Keratinocyte (primary cell): ENCODE measurements at places on chromosomes 4 and X.

- DNase-seq: no peak
These were observed 54.7 kb downstream of the CD38 start for GRCh38 chr4:15832523-15833451.

DNA sequence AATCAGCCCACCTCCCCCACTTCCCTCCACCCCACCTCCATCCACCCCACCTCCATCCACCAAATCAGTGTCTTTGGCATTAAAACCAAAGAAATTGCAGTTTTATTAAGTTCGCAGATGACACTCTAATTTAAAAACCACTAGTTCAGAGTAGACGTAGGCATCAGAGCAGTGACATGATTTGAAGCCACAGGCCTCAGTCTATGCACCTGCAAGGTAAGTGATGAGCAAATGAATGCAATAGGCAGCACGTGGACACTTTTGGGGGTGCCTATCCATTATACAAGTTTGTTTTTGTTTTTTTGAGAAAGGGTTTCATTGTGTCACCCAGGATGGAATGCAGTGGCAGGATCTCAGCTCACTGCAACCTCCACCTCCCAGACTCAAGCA lies 88.0 kb upstream of the TRIM2 start:
- DNase-seq: no peak

GRCh38 chr4:151324124-151324751 lies 1.2 kb downstream of the SH3D19 start:
- DNase-seq: no peak

GRCh38 chr4:113094802-113095201 lies 45.3 kb downstream of the ANK2 start:
- no peak for DNase-seq

GRCh38 chr4:15198070-15198727 lies 195.9 kb downstream of the CPEB2 start:
- no peak for DNase-seq

GRCh38 chr4:77802402-77802801 lies 16.8 kb downstream of the CNOT6L start:
- no peak for DNase-seq

- no peak for DNase-seq
These were observed 44.7 kb upstream of the TMEM154 start for GRCh38 chr4:152724494-152724893.

DNA sequence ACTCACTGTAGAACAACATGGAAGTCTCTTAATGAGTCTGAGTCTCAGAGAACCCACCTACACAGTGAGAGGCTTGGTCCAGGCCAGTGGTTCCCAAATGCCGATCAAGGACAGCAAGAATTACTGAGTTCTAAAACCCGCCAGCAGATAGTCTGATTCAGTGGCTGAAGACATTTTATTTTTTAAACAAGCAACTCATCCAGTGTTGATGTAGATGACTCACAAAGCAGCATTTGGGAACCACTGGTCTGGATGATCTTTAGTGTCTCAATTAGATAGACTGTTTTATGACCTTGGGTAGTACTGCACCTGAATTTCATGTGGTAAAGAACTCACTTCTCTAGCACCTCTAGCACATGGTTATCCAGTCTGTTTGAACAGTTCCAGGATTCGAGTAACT lies 193.6 kb downstream of the FBXW7 start:
- DNase-seq: no peak

DNA sequence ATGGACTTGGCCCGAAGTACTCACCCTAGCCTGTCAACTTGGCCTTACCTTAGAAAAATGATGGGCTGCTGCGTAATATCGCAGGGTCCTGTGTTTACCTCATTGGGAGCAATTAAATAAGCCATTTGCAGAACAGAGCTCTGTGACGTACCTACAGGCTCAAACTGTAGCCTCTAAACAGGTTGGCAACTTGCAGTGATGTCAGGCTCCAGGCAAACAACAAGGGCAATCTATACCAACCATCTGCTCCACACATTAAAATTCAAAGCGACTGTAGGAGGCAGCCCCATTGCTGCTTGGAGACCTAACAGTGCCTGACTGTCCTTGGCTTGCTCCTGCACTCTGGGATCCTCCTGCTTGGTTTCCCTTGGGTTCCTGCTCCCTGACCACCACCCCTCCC lies 17.2 kb downstream of the VGLL1 start:
- no peak for DNase-seq

GRCh38 chrX:16953606-16954211 lies 7.3 kb downstream of the REPS2 start:
- DNase-seq: no peak

DNA sequence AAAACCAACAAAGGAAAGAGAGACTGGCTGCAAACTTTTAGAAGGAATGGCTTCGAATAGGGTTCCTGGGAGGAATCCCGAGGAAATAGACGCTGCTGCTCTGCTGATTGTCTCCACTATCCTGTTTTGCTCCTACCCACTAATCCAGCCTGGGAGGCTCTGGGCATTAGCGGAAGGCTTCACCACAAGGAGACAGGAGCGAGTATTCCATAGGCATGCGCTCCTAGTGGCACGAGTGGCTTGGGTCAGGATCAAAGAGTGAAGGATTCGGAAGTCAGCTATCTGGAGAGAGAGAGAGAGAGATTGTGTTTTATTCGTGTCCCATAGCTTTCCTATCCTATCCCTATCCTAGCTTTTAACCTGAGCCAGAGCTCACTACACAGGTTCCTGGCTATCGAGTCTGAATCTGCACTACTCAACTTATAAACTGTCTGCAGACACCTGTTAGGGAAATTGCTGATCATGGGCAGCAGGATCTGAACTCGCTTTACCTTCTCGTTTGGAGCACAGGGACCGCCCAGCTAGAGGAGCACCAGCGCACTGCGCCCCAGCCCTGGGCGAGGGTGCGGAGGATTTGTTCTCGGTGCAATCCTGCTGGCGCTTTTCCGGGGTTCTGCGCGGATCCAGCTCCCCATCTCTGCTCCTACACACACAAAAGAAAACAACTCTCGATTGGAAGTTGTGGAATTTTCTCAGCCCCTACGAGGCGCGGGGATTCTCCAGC lies 740 bp upstream of the NPY2R start:
- DNase-seq: no peak

DNA sequence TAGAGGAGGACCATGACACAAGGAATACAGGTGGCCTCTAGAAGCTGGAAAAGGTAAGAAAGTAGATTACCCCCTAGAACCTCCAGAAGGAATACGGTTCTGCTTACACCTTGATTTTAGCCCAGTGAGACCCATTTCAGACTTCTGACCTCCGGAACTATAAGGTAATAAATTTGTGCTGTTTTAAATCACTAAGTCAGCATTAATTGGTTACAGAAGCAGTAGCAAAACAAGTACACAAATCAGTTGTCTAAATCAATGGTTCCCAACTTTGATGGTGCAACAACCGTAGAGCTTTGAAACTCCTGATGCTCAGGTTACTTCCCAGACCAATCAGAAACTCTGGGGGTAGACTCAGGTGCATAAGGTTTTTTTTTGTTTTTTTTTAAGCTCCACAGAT lies 113.6 kb downstream of the RTL9 start:
- DNase-seq: no peak

DNA sequence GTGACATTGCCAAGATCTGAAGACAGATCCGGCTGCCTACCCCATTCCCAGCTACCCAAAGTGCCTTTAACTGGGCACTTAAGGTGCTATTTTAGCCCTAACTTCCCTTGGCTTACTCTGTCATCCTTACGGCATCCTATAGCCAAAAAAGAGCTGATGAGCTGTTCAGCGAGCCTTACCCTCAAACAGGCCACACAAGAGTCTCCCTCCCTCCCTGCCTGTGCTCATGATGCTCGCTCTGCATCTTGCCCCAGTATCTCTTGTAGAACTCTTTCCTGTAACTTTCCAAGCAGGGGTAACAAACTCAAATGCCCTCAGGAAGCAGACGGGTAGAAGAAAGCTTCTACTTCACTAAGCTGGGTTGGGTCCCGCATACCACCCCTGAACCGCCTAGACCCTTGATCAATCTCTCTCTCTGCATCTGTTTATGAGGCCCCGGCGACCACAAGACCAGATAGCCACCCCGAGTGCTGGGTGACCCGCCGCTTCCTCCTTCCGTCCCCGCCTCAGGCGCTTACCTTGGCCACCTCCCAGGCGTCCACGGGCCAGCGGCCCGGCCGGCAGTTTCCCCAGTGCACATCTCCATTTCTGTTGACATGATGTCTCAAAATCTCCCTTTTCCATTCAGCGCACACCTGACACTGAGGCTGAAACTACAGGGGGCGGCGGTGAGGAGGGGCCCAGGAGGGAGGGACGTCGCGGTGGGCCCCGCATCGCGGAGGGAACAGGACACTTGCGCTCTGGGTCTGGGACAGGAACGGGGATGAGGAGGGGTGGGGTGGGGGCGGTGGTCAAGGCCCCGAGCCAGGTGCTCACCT lies 663 bp downstream of the CXorf38 start:
- DNase-seq: no peak

- no peak for DNase-seq
These were observed 114.7 kb upstream of the WDFY3 start for GRCh38 chr4:85081196-85081595.

DNA sequence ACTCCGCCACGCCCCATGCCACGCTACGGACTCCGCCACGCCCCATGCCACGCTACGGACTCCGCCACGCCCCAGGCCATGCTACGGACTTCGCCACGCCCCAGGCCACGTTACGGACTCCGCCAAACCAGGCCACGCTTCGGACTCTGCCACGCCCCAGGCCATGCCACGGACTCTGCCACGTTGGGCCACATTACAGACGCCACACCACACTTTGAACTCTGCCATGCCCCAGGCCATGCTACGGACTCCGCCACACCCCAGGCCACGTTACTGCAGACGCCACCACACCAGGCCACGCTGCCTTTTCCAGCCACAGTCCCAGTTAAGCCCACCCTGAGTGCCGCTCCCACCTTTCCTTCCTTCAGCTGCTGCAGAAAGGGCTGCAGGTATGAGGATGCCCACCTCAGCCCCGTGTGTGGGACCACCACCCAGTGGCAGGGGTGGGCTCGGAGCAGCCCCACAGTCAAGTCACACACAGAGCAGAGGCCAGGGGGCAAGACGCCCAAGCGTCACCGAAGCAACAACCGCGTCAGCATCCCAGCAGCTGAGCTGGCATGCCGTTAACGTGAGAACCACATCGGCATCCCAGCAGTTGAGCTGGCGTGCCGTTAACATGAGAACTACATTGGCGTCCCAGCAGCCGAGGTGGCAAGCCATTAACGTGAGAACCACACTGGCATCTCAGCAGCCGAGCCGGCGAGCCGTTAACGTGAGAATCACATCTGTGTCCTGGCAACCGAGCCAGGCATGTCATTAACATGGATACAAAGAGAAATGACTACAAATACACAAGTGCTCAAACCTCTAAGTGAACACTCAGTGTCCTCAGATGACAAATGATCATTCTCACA lies 26.4 kb downstream of the GAK start:
- no peak for DNase-seq

DNA sequence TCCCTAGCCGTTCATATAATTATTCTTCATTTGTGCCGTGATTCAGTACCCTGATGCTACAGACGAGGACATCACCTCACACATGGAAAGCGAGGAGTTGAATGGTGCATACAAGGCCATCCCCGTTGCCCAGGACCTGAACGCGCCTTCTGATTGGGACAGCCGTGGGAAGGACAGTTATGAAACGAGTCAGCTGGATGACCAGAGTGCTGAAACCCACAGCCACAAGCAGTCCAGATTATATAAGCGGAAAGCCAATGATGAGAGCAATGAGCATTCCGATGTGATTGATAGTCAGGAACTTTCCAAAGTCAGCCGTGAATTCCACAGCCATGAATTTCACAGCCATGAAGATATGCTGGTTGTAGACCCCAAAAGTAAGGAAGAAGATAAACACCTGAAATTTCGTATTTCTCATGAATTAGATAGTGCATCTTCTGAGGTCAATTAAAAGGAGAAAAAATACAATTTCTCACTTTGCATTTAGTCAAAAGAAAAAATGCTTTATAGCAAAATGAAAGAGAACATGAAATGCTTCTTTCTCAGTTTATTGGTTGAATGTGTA lies 7.0 kb downstream of the SPP1 start:
- no peak for DNase-seq

- DNase-seq: no peak
These were observed 800.2 kb upstream of the FTHL17 start for GRCh38 chrX:31872007-31872406.

DNA sequence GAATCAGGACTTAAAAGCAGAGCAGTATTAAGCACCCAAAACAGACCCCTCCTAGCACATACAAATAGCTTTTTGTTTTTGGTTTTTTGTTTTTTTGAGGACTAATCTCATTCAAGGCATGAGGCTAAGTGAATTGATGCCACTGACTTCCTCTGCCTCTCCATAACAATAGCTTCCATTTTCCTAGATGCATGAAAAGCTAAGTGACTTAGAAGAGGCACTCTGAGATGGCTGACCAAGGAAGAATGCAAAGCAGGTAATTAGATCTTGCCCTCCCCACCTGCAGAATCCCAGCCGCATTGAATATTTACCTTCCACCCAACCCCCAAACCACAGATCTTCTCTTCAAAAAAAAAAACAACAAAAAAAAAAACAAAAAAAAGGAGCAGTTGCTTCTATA lies 7.4 kb upstream of the KDR start:
- no peak for DNase-seq

GRCh38 chr4:122083989-122084388 lies 68.1 kb upstream of the BLTP1 start:
- no peak for DNase-seq

- no peak for DNase-seq
These were observed 159.0 kb downstream of the PACRGL start for GRCh38 chr4:20859097-20859781.

- DNase-seq: no peak
These were observed 26.5 kb downstream of the STIM2 start for GRCh38 chr4:26887143-26887542.

GRCh38 chr4:41575665-41576064 lies 37.7 kb downstream of the LIMCH1 start:
- no peak for DNase-seq

DNA sequence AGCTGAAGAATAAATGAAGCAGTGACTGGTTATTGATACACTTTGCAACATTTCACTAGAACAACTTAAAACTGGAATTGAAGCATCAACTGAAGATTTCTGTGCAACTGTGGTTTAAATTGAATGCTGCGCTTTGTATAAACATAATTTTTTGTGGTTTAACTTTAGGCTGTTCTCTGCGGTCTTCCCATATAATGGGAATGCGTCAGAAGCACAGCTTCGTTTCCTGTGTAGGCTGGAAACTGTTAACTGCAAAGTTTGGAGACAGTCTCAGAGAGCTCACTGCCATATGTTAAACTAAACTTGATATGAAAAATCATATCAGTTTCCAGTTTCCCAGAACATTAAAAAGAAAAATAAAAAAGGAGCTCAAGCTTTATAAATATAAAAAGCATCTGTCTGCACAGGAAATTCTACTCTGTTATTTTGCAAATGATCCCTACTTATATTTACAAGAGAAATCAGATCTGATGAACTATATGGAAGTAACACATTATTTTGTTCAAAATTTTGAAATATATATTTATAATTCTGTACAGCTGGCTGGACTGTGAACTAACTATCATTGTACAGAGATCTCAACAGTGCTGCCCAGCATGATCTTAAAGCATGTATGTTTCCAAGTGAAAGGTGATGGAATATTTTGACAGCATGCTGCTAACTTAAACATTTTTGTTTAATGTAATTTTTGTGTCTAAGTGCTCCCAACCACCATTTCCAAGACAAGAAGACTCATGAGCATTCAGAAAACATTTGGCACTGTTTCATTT lies 139.9 kb downstream of the NDST3 start:
- no peak for DNase-seq
